ENCODE measurements at places on chromosomes 6 and 20. TPM values are rescaled to one million over a fixed set of nuclear protein-coding genes. Genes with fewer than 3 reads are reported as not detected.

DNA sequence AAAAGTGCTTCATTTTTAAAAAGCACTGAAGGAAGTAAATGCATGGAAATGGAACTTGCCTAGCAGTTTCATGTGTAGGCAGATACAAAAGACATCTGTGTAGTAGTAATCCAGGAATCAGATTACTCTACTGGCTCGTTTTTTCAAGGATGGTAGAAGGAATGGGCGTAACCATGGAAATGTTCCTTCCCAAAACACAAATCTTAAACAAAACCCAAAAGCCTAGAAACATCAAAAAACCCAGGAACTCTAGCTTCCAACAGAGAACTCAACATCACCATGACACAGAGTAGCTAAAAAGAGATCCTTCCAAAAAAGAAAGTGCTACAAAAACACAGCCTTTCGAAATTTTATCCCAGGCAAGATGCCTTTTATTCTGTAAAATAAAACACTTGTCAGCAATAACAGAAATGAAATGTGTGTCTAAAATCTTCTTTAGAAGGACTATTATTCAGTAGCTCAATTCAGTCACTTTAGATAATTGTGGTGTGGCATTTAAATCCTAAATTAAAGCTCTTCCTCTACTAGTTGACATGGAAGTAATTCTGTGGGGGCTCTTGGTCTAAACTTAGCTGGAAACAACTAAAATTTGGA is 81.7 kb downstream of the FAM217A start:
- peak; percentile 62 for DNase-seq

- DNase-seq: peak; percentile 7
Observed at GRCh38 chr6:156848533-156848932, 71.4 kb downstream of the ARID1B start.

GRCh38 chr6:123994168-123994567 is 190.5 kb downstream of the NKAIN2 start:
- no peak for DNase-seq

Gene MRPS26
- total RNA-seq: 68.2 TPM

Gene PCSK2
- not detected for total RNA-seq

All from SK-MEL-5 (cell line).